ENCODE measurements at places on chromosomes 16 and 17.

DNA sequence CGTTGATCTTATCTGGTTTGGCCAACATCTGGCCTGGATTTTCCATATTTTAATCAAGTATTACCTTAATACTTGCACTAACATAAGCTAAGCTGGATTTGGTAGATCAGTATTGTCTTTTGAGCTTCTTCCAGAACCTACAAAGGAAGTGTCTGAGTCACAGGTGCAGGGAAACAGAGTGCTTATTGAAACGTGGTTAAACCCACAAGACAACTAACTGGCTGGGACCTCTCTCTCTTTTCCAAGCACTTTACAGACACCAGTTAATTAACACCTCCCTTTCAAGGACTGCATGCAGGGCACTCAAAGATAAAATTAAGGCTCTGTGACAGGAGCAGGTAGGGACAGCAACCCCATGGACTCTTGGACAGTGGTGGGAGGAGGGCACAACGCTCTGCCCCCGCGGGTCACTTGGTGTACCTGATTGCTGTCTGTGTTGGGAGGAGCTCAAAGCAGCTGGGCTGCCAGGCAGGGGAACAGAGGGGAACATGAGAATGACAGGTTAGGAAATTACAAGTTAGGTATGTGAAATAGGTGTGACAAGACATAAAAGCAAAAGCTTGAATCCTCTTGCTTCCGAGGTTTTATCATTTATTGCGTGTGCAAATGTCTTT is 133.7 kb upstream of the MON1B start:
- no peak for DNase-seq

GRCh38 chr16:25031132-25031440 is 15.9 kb upstream of the ARHGAP17 start:
- DNase-seq, result no peak

- no peak for DNase-seq
Observed at GRCh38 chr17:253091-253846, 71.8 kb upstream of the DOC2B start.

DNA sequence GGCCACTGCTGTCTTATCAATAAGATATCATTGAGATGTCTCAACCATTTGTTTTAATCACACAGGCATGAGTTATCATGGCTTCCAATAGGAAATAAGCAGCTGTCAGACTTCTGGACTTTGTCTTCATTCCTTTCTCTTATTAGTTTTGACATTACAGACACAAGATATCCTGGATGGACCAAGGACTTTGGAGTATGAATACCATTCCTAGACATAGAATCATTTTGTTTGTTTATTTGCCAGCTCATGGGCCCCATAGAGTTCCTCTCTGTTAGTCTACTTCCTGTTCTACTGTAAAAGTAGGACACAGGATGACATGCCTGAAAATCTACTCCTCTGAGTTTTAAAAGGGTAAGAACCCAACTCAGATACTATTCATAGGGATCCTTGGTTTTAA is 77.7 kb upstream of the KCNJ16 start:
- DNase-seq, result no peak

GRCh38 chr16:24409045-24409444 is 130.3 kb upstream of the RBBP6 start:
- DNase-seq, result no peak

GRCh38 chr17:80191865-80192661 is 22.2 kb downstream of the CARD14 start:
- no peak for DNase-seq

DNA sequence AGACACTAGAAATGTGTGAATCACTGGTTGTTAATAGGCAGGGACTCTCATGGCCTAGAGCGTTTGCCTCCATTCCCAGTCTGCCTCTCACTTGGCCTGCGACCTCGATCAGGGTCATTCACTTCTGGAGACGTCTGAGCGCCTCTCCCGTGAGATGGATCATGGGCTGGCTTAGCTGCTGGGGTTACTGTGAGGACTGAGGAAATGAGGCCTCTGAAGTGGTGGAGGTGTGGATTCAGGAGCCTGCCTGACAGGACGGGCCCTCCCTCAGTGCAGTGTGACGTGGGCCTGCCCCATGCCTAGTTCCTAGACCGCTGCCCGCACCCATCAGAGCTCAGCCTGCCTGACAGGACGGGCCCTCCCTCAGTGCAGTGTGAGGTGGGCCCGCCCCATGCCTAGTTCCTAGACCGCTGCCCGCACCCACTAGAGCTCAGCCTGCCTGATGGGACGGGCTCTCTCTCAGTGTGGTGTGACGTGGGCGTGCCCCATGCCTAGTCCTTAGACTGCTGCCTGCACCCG is 61.9 kb downstream of the BANP start:
- no peak for DNase-seq
